NCI-H187 (cell line): ENCODE measurements at places on chromosomes 2 and 18.

DNA sequence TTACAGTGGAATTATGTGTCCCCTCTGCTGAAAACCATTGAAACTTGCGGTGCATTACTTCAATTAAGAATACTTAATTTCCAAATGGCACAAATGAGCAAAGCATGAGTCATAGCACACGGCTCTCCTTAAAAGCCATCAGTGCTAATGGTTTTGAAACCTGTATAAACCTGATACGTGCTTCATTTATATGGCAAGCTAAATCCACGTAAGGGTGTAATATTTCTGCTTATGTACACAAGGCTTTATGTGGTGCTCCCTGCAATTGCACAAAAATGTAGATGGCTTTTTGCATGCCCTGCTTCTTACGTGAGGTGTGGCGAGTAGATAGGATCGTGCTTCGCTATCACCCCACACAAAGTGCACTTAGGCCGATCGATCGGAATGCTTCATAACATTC, 840.9 kb downstream of the GALR1 start:
- DNase-seq = no peak

- no peak for DNase-seq
Observed at GRCh38 chr18:41324020-41324791, 630.8 kb upstream of the PIK3C3 start.

DNA sequence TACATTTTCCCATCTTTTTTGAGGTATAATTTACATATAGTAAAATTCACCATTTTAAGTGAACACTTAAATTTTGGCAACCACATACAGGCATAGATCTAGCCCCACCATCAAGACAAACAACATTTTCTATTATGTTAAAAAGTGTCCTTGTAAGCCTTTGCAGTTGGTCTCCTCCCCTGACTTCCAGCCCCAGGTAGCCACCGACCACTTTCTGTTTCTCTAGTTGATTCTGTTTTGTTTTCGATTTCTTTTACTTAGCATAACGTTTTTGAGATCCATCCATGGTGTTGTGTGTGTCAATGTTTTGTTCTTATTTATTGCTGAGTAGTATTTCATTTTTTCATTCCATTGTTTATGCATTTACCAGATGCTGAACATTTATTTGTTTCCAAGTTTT, 135.5 kb upstream of the FOSL2 start:
- no peak for DNase-seq

DNA sequence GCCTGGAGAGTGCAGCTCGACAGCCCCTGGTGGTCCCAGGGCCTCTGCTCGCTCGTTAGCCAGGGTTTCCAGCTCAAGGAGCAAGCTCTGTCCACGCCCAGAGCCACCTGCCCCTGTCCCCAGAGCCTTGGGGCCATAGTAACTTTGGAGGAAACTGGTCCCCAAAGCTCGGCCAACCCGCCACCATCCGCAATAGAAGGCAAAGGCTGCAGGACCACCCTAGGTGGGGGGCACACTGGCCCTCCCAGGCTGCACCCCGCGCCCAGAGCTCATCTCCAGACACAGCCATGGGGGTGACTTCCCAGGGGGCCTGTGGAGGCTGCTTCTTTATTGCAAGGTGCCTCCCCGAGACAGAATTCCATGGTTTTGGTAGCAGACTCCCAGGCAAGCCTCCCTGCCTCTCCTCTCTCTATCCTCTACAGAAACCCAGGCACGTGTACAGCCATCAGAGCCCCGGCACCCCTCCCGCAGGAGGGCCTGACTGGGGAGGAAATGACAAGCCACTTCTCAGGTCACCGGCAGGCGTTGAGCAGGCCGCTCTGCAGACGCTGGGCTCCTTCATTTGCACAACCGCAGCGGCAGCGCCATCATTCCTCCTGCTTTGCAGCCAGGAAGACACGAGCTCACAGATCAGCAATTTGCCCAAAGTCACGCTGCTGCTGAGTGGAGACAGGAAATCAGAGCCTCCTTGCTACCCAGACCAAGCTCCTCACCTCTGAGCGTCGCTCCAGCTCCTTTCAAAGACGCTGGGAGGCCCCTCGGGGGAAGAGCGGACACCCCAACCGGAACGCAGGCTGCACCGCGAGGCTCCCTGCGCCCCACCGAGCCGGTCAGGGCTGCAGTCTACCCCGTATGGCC, 80.2 kb downstream of the NDUFA10 start:
- DNase-seq = no peak

GRCh38 chr2:67566285-67566684, 169.2 kb downstream of the ETAA1 start:
- DNase-seq = no peak

- DNase-seq = no peak
Observed at GRCh38 chr2:38836791-38837190, 38.9 kb downstream of the DHX57 start.

GRCh38 chr2:187299122-187299906, 148.7 kb downstream of the CALCRL start:
- no peak for DNase-seq

GRCh38 chr2:171086352-171087290, 74.1 kb downstream of the TLK1 start:
- no peak for DNase-seq
